ENCODE measurements at places on chromosomes 13 and 19. TPM values are rescaled to one million over a fixed set of nuclear protein-coding genes. Genes with fewer than 3 reads are reported as not detected.
A peak's percentile ranks its signal among the peaks of the same experiment; 100 is the strongest.

The LHFPL6 gene
- 10.6 TPM for total RNA-seq

The IGSF23 gene
- not detected for total RNA-seq

The C19orf18 gene
- 1.4 TPM for total RNA-seq

DNA sequence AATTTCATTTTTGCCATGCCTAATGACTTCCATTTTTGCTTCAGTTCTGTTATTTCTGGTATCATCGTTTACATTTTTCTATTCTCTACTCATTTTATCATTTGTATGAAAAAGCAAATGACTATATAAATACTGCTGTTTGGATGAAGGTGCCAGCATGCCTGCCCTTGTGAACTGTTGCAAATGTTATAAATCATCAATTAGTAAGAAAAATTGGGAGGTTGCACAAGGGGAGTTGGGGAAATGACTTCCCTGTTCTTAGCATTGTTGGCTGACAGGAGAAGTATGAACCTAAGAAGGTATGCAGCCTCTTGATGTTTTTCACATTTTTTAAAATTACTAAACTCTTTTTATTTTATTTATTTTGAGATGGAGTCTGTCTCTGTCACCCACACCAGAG is 15.1 kb downstream of the SAFB start:
- no peak for DNase-seq

GRCh38 chr19:32751066-32751465 is 31.5 kb downstream of the TDRD12 start:
- no peak for DNase-seq

DNA sequence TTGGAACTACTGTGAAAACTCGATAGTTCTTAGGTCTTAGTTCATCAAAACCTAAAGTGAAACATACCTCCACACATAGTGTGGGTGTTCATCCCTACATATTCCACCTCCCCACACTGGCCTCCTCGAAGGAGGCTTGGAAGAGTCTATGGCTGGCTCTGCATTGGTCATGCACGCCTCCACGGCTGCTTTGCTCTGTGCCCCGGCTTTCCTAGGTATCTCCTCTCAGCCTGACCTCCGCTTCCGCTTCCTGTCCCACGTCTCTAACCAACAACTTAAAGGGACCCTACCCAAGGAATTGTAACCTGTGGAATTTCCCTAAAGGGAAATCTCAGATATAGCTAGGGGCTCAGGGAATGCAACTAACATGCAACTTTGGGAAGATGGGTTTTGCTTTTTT is 79.7 kb upstream of the MBNL2 start:
- peak; percentile 4 for DNase-seq

GRCh38 chr19:46202872-46203860 is 26.4 kb upstream of the IGFL1 start:
- no peak for DNase-seq

- no peak for DNase-seq
Observed at GRCh38 chr13:75633285-75633684, 2.8 kb upstream of the LMO7 start.

DNA sequence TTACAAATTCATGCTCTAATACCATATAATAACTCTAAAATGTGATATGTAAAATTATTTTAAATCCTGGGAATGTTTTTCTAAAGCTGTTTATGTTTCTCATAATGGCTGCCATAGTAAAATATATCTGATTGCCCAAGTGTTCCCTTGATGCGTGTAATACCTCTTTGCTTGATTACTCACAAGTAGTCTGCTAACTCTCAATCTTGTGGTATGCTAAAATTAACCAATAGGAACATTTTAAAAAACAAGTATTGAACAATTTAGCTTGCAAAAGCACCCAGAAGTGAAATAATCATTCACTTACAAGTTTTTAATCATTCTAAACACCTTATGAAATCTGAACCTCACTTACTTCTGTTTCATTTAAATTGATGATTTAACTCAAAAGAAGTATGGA is 386.0 kb upstream of the ATXN8OS start:
- DNase-seq, result no peak

DNA sequence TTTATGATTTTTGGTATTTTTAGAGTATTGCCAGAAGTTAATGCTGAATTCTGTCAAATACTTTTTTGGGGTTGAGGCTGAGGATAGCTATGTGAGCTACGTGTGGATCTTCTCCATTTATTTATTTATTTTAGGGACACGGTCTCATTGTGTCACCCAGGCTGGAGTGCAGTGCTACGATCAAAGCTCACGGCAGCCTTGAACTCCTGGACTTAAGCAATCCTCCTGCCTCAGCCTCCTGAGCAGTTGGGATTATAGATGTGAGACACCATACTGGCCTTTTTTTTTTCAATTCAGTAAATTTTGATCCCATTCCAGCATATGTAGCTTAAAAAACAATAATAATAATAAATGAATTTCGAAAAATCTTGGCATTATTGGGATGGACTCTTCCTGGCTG is 21.1 kb downstream of the ING1 start:
- DNase-seq, result no peak

DNA sequence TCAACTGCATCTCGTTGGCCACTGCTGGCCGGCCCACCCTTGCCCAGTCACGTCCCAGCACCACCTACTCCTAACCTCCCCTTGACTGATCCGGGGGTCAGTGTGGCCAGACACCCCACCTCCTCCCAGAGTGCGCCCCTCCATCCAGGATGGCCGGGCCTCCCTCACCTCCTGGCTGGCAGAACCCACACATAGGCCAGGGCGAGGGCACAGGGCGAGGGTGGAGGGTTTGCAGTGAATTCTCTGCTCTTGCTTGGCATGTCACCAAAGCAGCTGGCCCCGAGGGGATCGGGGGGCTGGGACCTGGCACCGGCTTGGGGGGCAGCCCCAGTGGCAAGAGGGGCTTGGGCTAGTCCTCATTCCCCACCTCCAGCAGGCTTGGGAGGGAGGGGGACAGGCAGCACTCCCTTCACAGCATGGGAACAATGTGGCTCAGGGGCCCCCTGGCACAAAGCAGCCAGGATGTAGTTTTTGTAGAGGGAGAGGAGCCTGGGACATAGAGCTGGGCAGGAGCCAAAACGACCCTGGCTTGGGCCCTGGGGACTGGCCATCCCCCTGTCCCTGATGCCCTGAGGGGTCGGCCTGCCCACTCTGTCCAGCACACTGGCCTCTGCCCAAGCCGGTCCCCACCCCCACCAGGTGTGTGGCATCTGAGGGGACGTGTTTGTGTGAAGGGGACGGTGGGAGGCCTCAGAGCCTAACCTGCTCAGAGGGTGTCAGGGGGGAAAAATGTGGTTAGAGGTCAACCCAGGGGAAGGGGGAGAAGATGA is 28.5 kb upstream of the ASF1B start:
- DNase-seq, result no peak

GRCh38 chr13:83819156-83819555 is 63.1 kb downstream of the SLITRK1 start:
- DNase-seq, result no peak

DNA sequence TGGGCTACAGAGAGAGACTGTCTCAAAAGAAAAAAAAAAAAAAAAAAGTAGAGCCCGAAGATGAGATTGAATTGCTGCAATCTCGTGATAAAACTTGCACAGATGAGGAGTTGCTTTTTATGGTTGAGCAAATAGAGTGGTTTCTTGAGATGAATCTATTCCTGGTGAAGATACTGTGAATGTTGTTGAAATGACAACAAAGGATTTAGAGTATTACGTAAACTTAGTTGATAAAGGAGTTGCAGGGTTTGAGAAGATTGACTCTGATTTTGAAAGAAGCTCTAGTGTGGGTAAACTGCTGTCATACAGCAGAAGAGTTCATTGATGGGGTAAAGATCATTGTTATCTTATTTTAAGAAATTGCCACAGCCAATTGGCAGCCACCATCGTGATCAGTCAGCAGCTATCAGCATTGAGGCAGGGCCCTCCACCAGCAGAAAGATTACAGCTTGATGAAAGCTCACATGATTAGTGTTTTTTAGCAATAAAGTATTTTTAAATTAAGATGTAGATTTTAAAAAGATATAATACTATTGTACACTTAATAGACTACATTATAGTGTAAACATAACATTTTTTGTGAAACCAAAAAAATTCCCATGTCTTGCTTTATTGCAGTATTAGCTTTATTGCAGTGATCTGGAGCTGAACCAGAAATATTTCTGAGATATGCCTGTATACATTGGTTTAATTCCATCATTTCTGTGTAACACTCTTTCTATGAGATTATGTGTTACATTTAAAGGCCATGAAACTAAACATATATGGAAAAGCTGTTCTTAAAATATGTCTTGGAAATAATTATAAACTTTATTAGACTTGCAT is 43.1 kb downstream of the ZMYM2 start:
- DNase-seq, result peak; percentile 30

All from cardiac muscle cell (in vitro differentiated cells and primary cell).